ENCODE measurements at places on chromosomes 3 and 15.

DNA sequence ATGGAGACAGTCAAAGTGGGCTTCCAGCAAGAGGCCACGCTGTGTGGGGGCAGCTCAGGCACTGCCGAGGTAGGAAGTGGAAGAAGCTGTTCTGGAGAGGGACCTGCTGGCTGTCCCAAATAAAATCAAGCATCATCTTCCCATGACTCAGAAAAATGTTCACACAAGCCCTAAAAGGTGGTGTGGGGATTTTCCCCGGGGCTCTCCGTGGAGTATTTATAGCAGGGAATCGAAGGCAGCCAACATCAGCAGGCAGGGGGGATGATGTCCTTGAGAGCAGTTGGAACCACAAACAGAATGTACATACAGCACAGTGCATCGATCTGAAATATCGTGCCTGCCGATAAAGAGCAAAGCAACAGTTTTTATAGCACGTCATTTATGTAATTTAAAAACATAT lies 27.6 kb downstream of the PRR23E start:
- no peak for ATAC-seq

DNA sequence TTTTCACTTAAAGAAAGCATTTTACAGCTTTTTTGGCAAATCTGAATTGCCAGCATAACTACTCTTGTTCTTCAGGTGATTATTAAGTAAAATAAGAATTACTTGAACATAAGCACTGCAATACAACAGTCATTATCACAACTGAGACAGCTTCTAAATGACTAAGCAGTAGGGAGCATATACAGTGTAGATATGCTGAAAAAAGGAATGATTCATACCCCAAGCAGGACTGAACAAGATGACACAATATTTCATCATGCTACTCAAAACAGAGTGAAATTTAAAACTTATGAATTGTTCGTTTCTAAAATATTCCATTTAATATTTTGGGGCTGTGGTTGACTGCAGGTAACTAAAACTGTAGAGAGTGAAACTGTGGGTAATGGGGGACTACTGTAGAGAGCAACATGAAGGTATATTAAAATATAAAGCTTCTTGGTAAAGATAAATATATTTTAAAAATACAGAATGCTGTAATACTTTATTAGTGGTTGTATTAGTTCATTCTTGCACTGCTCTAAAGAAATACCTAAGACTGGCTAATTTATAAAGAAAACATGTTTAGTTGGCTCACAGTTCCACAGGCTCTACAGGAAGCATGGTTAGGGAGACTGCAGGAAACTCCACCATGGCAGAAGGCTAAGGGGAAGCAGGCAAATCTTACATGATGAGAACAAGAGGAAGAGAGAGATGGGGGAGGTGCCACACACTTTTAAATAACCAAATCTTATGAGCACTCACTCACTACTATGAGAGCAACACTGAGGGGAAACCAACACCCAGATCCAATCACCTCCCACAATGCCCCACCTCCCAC lies 84.8 kb downstream of the DCLK3 start:
- peak; percentile 98 for ATAC-seq

- ATAC-seq = no peak
Observed at GRCh38 chr15:59300618-59301139, 72.0 kb downstream of the MYO1E start.

GRCh38 chr3:37620071-37620635 lies 241.5 kb upstream of the CTDSPL start:
- no peak for ATAC-seq

GRCh38 chr15:88908123-88908522 lies 5.1 kb downstream of the MFGE8 start:
- no peak for ATAC-seq

DNA sequence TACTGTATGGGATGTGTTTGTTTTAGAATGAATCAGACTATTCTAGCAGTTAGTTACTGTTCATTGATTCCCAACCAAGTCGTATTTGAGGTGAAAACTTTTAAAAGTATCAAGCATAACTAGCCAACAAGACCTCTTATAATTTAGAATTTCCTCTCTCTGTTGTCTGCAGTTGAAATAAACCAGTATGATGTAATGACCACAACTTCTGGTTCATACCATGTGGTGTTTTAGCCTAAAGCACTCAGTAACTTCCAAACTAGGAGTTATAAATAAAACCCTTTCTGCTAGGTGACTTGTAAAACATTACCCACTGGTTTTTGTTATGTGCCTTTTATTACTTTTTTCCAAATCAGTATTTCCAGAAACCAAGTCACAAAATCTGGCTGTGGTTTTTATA lies 19.8 kb upstream of the P2RY12 start:
- no peak for ATAC-seq

- no peak for ATAC-seq
Observed at GRCh38 chr3:5056111-5056391, 66.0 kb upstream of the ARL8B start.

GRCh38 chr15:51752888-51753287 lies 1.5 kb downstream of the TMOD2 start:
- ATAC-seq = no peak

DNA sequence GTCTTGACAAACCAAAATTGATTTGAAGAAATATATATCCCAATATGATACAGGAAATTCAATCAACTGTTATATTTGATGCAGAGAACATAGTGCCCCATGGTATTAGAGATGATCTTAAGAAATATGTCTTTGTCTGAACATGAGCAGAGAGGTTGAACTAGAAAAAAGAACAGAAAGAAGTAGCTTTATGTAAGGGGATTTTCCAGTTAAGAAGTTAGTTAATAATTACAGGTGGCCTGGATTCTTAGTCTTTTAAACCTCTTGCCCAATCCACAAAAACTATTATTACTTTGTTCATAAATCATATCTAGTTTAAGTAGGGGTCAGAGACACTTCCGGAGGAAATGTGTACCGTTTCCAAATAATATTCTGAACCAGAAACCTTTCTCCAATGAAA lies 1186.7 kb upstream of the EPHA6 start:
- ATAC-seq = no peak

DNA sequence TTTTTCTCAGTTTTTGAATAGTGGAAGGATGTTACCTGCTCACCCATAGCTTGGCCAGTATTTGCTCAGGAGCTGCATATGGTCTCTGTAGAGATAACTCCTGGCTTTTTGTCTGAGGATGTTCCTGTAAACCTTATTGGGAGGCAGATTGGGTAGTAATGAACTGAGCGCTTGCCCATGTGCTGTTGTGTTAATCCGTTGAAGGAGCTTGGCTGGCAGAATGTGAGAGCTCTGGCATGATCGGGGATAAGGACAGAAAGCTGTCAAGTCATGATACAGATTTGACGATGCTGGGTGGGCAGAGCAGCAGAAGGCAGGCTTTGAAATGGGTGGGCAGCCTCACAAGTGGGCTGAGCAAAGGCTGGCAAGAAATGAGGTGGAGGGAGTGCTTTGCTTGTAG lies 27.4 kb downstream of the SH3GL3 start:
- no peak for ATAC-seq

DNA sequence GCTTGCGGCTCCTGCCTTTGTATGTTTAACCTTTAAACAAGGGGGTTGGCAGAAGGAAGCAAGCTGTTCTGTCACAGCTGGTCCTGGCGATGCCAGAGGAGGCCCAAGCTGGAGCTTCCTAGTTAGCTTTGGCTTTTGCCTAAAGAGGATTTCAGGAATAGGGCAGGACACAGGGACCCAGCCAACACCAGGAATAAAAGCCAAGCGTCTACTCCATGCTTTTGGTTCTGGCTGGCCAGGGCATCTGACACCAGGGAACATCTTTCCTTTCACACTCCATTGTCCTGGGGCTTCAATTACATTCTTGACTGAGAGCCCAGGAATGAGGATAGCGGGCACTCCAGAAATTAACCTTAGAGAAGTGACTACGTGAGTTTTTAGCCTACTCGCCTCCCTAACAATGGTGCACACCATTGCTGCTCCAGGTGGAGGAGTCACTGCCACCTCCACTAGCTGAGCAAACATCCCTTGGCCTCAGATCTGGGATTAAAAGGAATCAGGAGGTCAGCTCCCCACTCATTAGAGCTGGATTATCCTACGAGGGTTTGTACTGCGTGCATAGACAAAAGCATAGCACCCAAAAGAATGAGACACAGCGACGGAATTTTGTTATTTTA lies 38.2 kb downstream of the TPM1 start:
- ATAC-seq = no peak

DNA sequence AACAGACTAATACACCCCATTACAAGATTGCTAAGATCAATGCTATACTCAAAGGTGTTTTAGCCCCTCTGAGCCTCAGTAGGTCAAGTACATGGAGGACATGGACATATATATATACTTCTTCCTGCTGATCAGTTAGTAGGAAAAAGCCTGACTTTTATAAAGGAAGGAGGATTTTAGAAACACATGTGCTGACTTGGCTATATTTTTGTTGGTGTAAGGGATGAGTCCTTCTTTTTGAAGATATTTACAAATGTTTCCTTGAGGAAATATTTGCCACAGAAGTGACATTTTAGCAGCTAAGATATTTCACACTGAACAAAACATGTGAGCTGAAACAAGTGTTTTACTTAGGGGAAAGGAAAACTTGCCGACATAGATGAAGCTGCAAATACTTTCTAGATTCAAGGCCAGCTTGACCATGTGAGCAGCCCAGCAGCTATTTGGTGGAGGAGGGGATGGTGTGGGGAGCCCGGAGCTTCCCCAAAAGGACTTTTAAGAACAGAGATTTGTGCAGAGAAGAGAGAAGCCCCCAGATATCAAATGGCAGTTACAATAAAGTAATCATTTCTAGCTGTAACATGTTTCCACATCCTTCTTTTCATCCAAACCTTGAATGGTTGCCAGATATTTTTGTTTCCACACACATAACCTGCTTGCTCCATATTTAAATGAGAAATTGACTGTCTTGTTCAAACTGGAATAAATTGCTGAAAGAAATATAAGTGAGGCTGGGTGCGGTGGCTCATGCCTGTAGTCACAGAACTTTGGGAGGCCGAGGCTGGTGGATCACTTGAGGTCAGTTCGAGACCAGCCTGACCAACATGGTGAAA lies 111.7 kb upstream of the NR2F2 start:
- no peak for ATAC-seq

DNA sequence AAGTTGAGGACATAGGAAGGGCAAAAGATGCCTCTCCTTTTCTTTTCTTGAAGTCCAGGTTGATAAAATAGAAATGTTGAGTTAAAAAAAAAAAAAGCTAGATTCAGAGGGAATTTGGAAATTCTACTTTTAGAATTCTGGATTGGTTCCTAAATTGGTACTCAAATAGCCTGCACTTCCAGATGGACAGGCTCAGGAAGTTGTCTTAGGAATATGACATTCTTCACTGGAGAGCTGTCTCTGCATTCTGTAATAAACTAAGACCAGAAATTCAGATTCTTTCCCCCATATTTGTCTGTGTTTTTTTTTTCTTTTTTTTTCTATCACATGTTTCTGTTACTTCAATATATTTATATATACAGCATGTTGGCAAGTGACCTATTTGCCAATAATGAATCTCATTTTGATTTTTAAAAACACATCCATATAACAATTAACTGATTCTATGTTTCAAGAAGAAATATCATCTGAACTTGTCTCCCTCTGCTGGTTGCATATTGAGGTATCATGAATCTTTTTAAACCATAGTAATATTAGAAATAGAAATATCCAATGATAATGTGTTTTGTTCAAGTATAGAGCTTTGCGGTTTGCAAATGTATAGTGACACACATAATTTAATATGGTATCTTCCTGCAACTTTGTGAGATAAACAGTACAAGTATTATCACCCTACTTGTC lies 8.5 kb upstream of the LSAMP start:
- no peak for ATAC-seq

DNA sequence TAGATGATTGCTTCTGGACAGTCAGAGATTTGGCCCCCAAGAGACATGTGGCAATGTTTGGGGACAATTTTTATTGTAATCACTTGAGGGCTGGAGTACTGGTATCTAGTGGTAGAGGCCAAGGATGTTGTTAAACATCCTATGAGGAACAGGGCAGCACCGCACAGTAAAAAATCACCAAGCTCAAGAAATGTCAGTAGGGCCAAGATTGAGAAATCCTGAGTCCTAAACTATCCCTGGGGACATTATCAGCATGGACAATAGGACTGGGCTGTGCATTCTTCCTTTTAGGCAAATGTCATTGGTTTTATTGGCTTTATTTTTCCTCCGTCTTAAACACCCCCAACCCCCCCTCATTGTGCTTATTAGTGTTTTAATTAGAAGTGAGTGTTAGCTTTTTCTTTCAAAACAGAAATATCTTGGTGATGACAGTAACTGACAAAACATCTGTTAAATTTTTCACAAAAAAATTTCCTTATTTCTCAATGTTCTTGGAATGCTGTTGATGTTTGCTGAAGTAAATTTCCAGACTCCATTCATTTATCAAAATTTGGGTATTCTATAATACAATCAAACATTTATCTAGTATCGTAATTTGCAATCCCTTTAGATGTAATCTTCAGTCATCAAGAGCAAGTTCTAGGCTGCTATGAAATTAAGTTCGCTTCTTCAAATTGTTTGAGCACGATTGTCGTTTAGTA lies 944.4 kb downstream of the VGLL3 start:
- no peak for ATAC-seq

DNA sequence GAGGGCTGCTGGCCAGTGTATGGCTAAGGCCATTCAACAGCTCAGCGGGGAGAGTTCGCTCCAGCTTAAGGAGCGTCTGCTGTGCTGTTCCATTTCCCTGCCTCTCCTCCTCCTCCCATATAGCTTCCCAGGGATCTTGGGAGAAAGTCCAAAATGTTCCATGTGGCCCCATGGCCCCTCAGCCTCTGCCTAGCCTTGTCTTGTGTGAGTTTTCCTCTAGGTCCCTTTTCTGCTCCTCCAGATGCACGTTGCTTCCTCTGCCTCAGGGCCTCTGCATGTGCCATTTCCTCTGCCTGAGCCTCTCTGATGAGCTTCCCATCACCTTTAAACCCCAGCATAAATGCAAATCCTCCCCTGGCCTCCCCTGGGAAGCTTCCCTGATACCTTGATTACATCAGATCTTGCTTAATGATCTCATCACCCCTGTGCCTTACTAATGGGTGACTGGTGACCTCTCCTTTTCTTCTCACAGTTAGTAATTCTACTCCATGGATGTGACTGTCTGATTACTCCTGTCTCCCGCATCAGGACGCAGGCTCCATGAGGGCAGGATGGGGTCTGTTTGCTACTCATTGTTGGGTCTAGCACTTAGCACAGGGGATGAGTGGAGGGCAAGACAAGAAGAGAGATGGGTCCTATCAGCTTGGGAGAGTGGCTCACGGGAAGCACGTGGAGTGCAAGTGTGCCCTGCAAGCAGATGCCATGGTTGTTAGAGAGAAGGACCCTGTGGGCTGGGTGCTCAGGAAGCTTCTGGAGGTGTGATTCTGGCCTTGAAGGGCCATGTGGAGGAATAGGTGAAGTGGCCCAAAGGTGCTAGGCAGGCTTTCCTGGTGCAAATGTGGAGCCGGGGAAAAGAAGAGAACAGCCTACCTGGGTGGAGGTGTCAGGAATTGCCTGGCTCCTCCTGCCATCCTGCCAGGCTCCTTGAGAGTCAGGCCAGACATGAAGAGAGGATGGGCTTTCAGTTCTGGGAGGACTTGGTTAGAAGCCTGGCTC lies 23.8 kb downstream of the ITGA11 start:
- no peak for ATAC-seq

All from esophagus mucosa (tissue), 1 donor.